Frontal cortex (tissue), 4 donors: ENCODE measurements at places on chromosomes 7 and 10.

- no peak for DNase-seq
Observed at GRCh38 chr10:77306666-77307065, 330.9 kb downstream of the KCNMA1 start.

DNA sequence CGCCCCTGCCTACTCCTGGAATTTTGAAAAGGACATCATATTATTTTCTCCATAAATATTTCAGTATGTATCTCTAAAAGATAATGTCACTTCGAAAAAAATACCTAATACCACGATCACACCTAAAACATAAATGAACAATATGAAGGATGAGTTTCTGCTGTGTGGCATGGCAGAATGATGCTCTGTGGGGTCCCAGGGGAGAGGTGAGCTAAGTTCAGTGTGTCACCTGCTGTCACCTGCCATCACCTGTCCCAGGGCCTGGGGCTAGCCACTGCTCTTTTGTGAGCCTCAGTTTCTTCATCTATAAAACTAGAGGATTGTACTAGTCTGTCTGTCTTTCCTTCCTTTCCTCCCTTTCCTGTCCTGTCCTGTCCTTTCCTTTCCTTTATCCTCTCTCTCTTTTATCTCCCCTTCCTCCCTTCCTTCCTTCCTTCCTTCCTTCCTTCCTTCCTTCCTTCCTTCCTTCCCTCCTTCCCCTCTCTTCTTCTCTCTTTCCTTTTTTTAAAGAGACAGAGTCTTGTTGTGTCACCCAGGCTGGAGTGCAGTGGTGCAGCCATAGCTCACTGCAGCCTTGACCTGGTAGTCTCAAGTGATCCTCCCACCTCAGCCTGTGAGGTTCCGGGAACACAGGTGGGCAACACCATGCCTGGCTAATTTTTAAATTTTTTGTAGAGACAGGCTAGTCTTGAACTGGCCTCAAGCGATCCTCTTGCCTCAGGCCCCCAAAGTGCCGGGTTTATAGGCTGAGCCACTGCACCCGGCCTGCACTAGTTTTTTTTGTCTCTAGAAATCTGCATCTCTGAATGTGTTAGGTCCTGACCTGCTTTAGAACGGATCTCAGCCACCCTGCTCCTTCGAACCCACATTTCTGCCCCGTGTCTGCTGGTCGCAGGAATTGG, 43.1 kb downstream of the CUX1 start:
- DNase-seq: no peak

- no peak for DNase-seq
Observed at GRCh38 chr7:79051915-79052314, 401.6 kb downstream of the MAGI2 start.

DNA sequence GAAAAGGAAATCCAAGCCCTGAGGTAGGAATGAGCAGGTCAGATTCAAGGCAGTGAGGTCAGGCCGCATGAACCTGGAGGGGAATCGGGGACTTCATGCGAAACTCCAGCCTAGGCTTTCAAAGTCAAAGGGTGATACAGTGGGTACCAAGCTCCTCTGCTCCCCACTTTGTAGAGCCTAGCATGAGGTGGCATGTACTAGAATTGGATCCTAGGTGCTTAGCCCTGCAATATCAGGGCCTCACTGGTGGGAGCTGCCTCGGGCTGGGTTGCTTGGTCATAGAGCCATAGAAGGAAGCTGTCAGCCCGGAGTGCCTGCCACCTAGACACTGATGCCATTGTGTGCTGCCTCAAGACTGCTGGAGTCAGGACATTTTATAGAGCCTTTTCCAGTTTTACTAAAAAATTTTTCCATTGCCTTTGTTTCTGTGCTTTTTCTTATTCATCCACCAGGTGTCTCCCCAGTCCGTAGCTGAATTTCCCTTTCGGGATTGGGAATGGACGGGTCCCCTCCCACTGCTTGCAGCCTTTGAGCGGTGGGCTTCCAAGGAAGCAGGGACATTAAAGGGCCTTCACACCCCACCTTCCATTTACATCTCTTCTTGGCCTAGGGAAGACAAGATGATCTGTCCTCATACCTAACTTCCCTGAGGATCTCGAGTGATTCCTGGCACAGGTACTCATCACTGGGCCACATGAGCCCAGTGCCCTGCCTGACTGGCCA, 5.5 kb upstream of the LZTS2 start:
- no peak for DNase-seq

DNA sequence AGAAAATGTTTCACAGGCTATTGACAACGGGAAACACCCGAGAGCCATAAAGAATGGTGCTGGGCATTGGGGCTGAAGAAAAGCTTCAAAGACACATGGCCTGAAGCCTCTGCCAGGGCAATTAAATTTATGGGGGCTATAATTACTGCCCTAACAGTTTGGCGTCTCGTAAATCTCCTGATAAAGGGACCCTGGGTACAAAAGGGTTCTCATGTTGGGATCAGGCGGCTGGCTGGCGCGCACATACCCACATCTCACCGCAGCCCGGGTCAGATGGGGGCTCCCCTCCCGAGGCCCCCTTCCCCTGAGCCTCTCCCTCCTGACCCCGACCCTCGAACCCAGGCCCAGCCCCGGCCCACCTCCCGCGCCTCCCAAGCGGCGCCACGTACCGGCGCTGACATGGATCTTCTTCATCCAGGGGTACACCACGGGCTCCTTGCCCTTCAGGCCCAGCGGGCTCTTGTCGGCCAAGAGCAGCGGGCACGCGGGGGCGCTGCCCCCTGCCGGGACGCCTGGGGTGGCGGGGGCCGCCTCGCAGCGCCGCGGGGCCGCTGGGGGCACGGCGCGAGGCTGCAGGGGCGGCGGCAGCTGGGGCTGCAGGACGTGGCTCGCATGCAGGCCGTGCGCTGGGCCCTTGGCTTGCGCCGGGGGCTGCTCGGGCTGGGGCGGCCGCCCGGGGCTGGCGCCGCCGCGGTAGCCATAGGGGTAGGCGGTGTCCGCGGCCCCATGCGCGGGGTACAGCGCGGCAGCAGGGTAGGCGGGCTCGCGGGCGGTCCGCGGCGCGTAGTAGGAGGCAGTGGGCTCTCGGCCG, 623 bp downstream of the HOXA4 start:
- DNase-seq: no peak
